ENCODE measurements at places on chromosomes 3 and 15.

- no peaks in the 10 kb centered on the region for H3K36me3 ChIP-seq
- DNase-seq = no peak
- no peaks in the 10 kb centered on the region for H3K4me1 ChIP-seq
- H3K27me3 ChIP-seq = peaks cover 16% of the 10 kb centered on the region
- no peak overlapping the region for H3K4me3 ChIP-seq
Measured at GRCh38 chr15:60213377-60214000, 184.3 kb downstream of the ANXA2 start.

GRCh38 chr3:165549665-165550064 lies 287.6 kb downstream of the BCHE start:
- no peak overlapping the region for H3K27ac ChIP-seq
- no peaks in the 10 kb centered on the region for H3K4me1 ChIP-seq
- no peak for DNase-seq
- H3K4me3 ChIP-seq = no peak overlapping the region

DNA sequence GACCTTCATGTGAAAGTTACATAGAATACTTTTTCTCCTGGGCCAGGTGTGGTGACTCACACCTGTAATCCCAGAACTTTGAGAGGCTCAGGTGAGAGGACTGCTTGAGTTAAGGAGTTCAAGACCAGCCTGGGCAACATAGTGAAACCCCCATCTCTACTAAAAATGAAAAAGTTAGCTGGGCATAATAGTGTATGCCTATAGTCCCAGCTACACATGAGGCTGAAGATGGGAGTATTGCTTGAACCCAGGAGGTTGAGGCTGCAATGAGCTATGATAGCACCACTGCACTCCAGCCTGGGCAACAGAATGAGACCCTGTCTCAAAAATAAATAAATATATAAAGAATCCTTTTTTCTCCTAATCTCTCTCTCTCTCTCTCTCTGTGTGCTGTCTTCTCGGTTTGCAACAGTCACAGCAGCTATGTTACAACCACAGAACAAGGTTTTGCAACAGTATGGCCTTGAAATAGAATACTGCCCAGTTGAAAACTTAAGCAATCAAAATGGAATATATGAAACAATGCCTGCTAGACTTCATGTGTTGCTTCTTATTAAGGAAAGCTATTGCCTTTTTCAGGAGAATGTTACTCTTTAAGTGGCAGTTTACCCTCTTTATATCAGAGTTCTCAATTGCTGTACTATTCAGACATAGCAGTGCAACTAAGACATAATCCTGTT lies 12.3 kb upstream of the DENND4A start:
- peak overlapping the region; percentile 7 for H3K27ac ChIP-seq
- no peak for DNase-seq
- H3K4me3 ChIP-seq = no peak overlapping the region
- H3K36me3 ChIP-seq = peaks cover 2% of the 10 kb centered on the region
- H3K4me1 ChIP-seq = peaks cover 34% of the 10 kb centered on the region
- no peaks in the 10 kb centered on the region for H3K27me3 ChIP-seq

DNA sequence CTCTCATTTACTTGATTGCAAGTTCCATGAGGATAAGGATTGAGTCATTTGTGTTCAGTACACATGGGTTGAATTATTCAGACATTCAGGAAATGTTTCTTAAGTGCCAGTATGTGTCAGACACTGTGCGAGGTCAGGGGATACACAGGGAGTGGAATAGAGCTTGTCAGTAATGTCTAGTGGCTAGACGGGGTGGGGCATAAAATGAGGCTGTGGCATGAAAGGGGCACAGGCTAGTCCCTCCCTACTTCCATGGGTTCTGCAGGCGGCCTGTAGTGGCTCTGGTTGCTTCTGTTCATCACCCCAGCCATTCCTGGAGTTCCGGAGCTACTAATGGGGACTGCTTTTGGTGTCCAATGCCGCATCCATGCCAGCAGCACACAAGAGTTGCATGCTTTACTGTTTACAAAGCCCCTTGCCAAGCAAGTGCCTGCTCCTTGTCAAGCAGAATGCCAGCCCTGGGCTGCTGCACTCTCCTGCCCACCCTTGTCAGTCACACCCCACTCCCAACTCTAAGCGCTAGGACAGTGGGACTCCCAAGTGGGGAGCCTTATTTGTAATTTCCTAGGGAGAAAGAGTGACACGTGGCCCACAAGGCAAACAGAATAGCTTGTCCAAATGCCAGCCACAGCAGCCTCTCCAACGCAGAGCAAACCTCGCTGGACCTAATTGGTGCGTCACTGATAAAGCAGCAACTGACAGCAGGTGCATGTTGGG lies 70.8 kb downstream of the RAB11A start:
- no peak overlapping the region for H3K27ac ChIP-seq
- no peaks in the 10 kb centered on the region for H3K36me3 ChIP-seq
- no peak overlapping the region for H3K4me3 ChIP-seq
- no peaks in the 10 kb centered on the region for H3K27me3 ChIP-seq
- peaks cover 4% of the 10 kb centered on the region for H3K4me1 ChIP-seq

DNA sequence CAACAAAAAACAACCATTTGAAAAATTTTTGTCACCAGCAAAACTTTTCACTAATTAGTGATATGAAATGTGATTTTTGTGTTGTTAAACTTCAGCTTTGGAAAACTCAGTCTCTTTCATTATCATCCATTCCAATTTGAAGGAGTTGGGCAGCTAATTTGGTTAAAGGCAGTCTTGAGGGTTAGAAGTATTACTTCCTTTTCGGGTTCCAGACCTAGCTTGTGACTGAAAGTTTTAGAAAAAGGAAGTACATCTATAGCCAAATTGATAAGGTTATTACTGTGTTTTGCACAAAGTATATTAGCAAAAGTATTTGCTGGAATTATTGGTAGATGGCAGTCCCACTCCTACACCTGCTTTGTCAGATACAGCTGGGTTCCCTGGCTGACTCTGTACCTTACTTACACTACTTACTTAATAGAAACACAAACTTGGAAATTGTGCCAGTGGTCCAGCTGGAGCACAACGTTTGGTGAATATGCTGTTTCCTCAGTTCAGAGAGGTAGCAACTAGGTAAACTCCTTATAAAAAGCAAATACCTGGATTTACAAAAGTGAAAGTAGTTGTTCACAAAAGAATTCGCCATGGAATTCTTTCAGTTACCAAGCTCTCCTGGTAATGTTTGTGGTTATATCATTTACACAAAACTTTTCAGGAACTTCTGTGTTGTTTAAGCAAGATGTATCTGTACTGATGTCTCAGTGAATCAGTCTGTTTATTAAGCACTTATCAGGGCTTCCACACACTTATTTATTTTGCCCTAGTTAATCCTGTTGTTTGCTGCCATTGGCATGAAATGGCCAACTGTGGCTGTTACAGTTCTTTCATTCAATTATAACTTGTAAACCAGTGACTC lies 31.6 kb downstream of the TIPARP start:
- H3K27ac ChIP-seq = no peak overlapping the region
- peaks cover 7% of the 10 kb centered on the region for H3K4me1 ChIP-seq
- H3K4me3 ChIP-seq = no peak overlapping the region

DNA sequence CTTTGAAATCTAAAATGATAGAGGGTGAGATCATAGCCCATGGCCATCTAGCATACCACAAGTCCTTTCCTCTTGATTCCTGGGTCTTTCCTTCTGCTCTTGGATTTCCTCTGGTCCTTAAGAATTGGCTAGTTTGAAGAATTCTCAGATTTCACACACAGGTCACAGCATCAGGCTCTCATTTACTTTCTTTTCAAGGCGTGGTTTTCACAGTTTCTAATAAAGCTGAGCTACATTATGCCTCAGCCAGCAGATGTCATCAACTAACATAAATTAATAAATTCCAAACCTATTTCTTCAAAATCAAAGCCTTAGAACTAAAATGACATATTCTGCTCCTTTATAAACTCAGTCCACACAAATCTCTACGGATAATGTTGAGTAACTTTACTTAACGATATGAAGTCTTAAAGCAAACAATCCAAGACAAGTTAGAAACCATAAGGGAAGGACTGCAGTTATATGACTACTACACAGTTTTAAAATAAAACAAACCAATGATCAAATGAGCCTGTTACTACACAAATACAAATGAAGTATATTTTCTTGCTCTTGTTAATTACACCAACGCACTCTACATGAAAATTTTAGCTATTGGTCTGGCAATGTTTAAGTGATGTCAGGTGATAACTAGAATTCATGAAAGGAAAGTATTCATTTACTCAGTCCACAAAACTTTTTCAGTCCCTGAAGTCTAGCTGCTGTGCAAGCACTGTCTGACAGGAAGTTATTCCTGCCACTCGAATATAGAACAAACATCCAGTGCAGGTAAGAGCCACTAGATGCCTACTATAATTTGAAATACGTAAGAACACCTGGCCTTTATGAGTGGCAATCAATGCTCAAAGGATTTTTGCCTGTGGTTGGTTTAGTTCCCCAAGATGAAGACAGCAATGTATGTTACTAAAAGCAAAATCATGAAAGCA lies 9.2 kb downstream of the CCDC14 start:
- H3K4me3 ChIP-seq = no peak overlapping the region
- H3K27ac ChIP-seq = no peak overlapping the region
- no peak for DNase-seq
- no peaks in the 10 kb centered on the region for H3K27me3 ChIP-seq
- no peaks in the 10 kb centered on the region for H3K4me1 ChIP-seq
- H3K36me3 ChIP-seq = peaks cover 26% of the 10 kb centered on the region

DNA sequence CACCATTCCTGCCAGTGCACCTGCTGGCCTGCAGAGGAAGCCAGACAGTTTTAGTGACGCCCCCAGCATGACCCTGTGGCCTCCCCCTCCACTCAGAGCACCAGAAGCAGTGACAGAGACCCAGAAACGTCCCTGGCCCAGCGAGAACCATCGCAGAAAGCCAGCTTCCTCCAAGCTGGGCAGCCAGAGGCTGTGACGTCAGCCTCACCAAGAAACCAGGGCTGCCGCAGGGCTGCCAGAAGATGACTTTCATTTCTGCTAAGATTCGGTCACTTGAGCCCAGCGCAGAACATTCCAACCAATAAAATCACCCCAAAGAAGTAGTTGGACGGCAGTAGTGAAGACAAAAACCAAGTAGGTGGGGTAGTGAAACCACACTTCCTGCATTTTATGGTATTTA lies 29.6 kb upstream of the RPL32 start:
- H3K4me3 ChIP-seq = no peak overlapping the region
- DNase-seq = no peak
- peaks cover 24% of the 10 kb centered on the region for H3K27me3 ChIP-seq
- no peaks in the 10 kb centered on the region for H3K36me3 ChIP-seq
- H3K4me1 ChIP-seq = peaks cover 7% of the 10 kb centered on the region

DNA sequence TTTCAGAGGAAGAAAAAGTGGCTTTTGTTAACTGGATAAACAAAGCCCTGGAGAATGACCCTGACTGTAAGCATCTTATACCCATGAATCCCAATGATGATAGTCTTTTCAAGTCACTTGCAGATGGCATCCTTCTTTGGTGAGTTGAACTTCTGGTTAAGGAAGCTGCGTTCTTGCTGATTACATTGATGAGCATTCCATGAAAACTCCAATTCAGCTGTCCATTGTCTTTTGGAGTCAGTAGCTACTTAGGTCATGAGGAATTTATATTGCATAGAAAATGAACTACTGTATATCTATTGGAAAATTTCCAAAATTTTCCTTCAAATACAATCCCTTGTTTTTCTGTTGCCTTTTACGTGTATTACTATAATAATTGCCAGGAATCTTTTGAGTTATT lies 47.7 kb upstream of the TRPC1 start:
- H3K27me3 ChIP-seq = no peaks in the 10 kb centered on the region
- DNase-seq = no peak
- H3K4me3 ChIP-seq = no peak overlapping the region
- no peaks in the 10 kb centered on the region for H3K4me1 ChIP-seq
- H3K36me3 ChIP-seq = no peaks in the 10 kb centered on the region

- H3K27ac ChIP-seq = no peak overlapping the region
- H3K4me3 ChIP-seq = no peak overlapping the region
- H3K36me3 ChIP-seq = no peaks in the 10 kb centered on the region
- H3K27me3 ChIP-seq = no peaks in the 10 kb centered on the region
- DNase-seq = no peak
Measured at GRCh38 chr3:175127075-175127662, 268.0 kb downstream of the NAALADL2 start.

DNA sequence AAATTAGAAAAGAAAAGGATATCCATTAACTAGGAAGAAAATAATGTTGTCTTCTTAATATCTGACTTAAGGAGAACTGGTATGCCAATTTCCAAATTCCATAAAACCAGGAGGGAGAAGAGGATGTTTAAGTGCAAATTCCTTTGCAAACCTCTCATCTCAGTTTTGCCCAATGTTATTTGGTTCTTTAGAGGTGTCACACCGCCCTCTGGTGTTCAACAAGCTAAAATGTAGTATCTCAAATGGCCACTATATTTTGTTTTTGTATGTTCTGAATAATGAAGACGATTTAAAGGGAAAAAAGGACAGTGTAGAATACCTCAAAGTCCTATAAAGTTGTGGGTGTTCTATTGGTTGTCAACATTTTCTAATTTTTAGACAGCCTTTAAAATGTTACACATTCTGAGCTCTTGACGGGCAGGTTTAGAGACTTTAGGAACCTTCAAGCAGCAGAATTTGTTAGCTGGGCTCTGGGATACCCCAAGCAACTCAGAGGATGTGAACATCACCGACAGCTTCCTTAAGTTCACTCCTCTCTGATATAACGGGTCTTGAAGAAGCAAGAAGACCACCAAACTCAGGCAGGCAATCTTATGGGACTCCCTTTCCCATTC lies 458.3 kb downstream of the MFSD1 start:
- H3K4me1 ChIP-seq = no peaks in the 10 kb centered on the region
- no peak overlapping the region for H3K27ac ChIP-seq
- no peaks in the 10 kb centered on the region for H3K36me3 ChIP-seq

- peaks cover 4% of the 10 kb centered on the region for H3K27me3 ChIP-seq
- H3K4me1 ChIP-seq = peaks cover 20% of the 10 kb centered on the region
- peak; percentile 50 for DNase-seq
- H3K36me3 ChIP-seq = no peaks in the 10 kb centered on the region
- peak overlapping the region; percentile 40 for H3K27ac ChIP-seq
- H3K4me3 ChIP-seq = no peak overlapping the region
Measured at GRCh38 chr3:192819001-192819569, 91.7 kb upstream of the FGF12 start.

- no peak for DNase-seq
- no peak overlapping the region for H3K27ac ChIP-seq
- peaks cover 9% of the 10 kb centered on the region for H3K36me3 ChIP-seq
- no peaks in the 10 kb centered on the region for H3K27me3 ChIP-seq
- H3K4me1 ChIP-seq = no peaks in the 10 kb centered on the region
- H3K4me3 ChIP-seq = no peak overlapping the region
Measured at GRCh38 chr15:82146990-82147461, 101.2 kb upstream of the MEX3B start.

DNA sequence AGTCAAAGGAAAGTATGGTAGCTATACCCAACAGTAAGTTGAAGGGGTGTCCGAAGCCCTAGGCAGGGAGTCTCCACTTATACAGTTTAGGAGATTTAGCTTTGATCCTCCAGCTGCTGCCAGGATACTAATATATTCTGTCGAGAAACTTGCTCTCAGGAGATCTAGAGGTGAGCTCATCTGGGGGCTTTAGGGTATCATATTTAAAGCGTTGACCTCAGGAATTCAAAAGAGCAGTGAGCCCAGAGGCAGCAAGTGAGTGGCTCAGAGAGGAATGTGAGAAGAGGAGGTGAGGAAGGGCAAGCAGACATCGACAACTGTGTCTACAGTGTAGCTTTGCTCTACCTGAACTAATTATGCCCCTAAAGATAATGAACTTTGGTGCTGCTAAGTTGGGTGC lies 245.1 kb upstream of the LRTM1 start:
- no peak overlapping the region for H3K27ac ChIP-seq
- no peaks in the 10 kb centered on the region for H3K4me1 ChIP-seq
- no peaks in the 10 kb centered on the region for H3K27me3 ChIP-seq
- H3K36me3 ChIP-seq = no peaks in the 10 kb centered on the region

GRCh38 chr3:25520926-25521559 lies 93.0 kb downstream of the RARB start:
- H3K4me1 ChIP-seq = no peaks in the 10 kb centered on the region
- H3K36me3 ChIP-seq = no peaks in the 10 kb centered on the region
- H3K27me3 ChIP-seq = peaks cover 10% of the 10 kb centered on the region
- no peak overlapping the region for H3K4me3 ChIP-seq
